Fibroblast of skin of left quadriceps (primary cell): ENCODE measurements at places on chromosomes 12 and 14.

DNA sequence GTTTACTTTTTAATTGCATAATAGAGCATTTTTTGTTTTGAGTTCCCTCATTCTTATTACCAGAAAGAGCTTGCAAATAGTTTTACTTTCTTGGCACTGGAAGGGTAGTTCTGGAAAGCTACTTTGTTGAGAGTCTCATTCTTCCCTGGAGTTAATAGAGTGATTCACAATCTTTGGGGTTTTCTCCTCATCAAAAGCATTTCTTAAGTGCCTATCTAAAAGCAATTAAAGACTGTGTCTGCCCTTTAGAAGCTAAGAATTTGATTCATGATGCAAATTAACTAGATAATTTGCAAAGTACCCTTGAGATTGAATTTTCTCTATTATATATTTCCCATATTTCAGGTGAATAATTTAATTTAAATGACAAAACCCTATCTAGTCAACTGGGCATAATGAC lies 8.1 kb upstream of the BMAL2 start:
- no peak for DNase-seq

DNA sequence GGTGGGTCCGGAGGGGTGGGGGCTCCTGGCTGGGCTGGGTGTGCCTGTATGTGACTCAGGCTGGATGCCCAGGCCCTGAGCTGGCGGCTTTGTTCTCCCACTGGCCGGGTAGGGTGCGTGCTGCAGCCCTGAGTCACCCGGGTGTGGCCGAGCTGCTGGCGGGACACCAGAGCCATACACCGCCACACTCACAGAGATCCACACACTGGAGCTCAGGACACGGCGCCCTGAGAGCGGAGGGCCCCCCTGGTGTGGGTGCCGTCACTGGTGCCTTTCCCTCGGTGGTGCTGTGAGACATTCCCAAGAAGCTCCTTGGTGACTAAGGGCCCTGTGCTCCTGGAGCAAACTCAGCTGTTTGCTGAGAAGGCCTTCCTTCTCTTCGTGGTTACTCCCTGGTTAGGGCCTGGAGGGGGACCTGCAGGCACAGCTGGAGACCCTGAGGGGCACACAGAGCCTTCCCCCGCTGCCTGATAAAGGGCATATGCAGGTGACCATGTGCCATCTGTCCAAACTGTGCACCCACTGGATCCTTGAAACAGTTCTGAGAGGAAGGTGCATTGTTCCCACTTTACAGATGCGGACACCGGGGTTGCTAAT lies 44.3 kb downstream of the KRT80 start:
- DNase-seq, result peak; percentile 95

GRCh38 chr14:104157016-104157928 lies 18.9 kb downstream of the KIF26A start:
- no peak for DNase-seq

DNA sequence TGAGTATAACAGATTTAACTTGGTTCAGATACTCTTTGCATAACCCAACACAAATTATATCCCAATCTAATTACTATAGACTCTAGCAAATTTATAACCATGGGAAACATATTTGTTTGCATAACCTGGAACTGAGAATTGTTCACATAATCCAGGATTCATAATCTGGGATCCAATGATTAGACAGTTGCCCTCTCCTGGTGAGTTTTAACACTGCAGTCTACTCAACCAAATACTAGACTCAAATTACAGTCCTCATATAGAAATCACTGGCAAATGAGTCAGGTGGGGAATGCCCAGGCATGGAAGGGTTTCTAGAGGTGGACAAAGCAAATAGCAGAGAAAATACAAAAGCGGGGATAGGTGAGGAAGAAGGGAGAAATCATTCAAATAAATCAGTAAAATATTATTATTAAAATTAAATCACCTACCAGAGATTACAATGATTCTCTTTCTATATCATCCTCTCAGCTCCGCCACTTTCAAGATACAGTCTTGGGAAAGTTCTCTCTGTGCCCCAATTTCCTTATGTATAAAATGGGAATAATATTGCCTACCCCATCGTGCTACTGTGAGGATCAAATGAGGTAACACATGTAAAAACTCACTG lies 9.4 kb downstream of the GCH1 start:
- DNase-seq, result no peak

- no peak for DNase-seq
These were observed 2.3 kb upstream of the SCNN1A start for GRCh38 chr12:6377667-6377994.

GRCh38 chr14:92659765-92660561 lies 88.5 kb downstream of the LGMN start:
- no peak for DNase-seq

DNA sequence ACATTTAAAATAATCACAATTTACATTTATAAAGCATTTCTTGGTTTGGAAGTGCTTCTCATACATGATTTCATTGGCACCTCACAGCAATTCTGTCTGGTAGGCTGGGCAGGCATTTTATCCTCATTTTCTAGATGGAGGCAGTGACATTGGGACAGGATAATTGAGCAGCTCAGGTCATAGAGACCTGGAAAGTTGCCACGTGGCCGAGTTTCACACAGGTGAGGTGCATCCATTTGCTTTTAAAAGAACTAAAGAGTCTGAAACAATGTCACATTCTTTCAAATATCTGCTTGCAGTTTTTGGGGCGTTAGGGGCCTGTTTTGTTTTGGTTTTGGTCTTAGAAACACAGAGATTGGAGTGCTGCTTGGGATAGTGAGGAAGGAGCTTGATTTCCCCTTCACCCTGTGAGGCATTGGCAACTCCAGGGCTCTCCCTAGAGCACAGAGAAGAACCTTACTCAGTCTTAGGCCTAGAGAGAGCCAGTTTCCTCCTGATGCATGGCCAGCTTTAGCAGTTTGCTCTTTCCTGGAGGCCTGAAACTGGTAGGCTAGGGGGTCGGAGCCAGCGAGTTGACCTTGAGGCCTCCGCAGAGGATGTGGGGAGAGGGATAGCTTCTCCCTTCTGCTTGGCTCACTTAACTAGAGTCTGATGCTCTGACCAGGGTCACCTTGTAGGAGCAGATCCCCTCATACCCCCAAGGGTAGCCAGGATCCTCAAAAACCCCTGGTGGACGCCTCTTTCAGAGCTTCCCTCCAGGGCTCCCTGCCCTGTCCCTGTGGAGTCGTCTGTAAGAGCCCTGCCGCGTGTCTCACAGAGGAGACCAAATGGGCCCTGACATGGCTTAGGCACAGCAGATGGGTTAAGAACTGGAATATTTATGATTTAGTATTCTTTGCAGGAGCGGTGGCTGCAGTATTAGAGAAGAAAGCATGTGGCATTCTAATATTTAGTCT lies 34.9 kb upstream of the JDP2 start:
- no peak for DNase-seq

GRCh38 chr14:104307627-104308401 lies 169.4 kb downstream of the KIF26A start:
- no peak for DNase-seq

DNA sequence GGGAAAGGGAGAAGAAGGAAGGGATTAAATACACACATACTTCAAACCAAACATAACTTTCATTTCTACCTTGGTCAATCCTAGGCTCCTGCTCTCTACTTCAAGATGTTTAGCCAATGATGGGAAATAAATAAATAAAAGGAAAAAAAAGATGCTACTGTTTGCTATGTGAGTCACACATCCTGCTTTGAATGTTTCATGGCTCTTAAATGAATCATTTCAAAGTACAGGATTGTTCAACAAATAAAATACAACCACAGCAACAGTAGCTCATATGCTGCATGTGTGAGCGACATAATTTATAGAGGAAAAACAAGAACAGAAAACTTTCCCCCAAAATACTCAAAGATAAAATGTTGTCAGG lies 54.3 kb upstream of the NPFF start:
- peak; percentile 81 for DNase-seq

GRCh38 chr14:100656996-100657395 lies 69.7 kb upstream of the DLK1 start:
- DNase-seq, result no peak

DNA sequence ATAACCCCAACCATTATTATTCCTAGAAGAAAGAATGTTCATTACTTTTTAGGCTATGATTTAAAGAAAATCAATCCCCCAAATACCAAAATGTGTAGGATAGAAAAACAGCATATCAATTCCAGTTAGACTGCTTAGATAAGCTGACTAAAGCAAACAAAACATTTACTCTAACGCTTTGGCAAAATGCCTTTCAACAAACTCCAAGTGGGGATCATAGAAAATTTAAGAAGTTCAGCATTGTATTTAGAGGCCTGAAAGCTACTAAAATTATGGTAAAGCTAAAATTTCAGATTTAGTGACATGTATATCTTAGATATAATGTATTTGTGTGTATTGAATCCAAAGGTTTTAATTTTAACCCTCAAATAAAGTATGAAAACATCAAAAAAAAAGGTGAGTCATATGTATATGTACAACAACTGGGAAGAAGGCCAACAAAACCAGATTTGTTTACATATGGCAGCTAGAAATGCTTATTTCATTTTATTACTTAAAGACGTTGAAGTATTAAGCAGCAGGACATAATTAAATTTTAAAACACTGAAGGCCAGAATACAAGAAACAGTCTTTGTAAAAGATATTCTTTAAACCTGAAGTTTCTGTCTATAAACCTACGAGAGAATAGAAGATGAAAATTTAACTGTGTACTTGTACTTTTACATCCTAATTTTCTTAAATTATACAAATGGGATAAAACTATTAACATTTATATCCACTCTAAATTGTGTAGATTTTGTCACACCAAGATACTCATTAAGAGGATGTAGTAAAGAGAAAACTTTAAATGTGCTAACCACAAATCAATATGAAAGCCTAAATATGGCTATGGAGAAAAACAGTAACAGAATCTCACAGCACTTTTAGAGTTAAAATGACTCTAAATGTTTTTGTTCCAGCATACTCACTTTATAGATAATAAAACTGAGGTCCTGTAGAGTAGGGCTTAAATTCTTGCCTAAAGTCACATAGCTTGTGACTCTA lies 71.4 kb downstream of the SLC41A2 start:
- DNase-seq, result peak; percentile 50

GRCh38 chr14:100975671-100976070 lies 72.1 kb upstream of the RTL1 start:
- no peak for DNase-seq

DNA sequence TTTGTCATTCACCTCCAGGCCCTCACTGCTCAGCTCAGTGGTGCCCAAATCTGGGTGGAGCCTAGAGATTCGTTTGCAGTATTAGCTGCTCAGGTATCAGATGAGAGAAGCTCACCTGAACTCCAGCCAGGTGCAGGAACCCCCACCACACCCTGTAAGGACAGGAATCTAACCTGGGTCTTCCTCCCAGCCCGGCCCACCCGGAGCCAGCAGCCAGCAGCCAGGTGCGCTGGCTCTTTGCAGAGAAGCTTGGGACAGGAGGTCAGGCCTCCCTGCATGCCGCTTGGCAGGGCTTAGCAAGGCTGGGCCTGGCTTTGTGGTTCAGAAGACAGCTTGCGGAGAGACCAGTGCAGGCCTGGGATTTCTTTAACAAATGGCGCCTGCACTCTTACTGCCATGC lies 125.6 kb upstream of the MYL2 start:
- no peak for DNase-seq

DNA sequence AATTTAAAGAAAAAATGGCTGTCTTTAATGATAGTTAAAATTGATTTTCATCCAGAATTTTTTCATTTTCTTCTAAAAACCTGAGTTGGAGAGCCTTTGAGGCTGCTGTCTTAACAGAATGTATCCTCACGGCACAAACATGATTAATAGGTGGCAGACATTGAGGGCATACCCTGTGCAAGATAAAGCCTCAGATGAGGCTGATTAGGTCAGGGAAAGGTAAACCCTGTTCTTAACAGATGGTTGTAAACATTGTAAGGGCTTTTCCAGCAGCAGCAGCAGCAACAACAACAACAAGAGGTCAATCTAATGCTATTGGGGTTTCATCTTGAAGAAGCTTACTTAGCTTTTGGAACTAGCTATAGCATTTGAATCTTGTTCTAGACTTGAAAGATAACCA lies 17.4 kb downstream of the GNG2 start:
- DNase-seq, result no peak

- DNase-seq, result no peak
These were observed 63.9 kb downstream of the ANKRD9 start for GRCh38 chr14:102445641-102446040.

DNA sequence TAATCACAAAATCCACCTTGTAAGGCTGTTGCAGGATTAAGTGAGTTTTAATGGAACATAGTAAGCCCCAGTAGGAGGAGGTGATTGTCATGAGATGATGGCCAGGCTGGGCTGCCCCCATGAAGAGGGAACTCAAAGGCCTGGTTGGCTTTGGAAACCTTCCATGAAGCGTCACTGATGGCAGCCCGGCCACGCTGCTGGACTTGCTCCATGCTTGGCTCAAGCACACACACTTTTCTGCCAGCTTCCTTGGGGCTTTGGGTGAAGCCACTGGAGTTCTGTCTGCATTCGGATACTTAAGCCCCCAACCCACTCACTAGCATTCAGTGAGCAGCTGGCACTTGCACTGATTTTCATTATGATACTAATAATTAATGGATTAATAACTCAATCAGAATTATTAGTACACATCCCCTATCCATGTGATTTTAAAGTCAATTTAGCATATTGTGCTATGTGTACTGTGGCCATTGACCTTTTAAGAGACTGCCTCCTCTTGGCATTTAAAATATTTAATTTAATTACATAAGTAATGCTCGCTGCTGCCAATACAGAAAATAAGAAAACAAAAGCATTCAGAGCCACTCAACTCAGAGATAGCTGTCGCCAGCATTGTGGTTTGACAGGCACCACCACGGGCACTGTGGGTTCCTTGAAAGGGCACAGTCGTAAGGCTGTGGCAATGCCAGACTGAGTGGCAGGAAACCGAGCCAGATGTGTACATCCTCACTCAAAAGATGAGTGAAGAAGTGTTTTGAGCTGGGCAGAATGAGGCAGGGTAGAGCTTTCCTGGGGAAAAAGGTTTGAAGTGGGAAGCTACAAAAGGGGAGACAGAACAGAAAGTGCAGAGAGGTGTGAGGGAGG lies 15.9 kb downstream of the KRT85 start:
- no peak for DNase-seq

DNA sequence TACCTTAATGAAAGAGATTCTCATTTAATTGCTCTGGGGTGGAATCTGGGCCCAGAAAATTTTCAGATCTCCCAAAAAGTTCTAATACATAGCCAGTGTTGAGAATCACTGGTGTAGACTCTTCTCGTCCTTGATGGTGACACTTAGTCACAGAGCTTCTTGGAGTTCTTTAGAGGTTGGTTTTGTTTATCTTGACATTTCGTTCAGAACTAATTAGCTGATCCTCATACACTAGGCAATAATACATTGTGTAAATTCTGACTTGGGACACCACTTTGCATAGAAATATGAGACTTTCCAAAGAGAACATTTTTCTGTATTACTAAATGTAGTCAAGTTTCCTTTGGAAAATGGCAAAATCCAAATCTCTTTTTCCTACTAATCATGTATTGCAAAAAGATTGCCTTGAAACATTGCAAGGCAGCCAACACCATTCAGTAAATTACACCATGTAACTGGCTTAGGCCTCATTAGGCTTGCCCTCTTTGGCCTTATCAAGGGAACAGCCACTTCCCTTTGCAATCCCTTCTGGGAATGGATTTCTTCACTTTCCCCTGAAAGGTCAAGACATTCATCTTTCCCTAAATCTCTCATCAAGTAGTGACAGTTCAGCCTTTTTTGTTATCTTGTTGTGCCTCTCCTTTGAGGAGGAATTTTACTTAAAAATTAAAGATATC lies 102.2 kb downstream of the PAH start:
- DNase-seq, result no peak

- DNase-seq, result peak; percentile 64
These were observed 16.5 kb upstream of the LUM start for GRCh38 chr12:91127751-91128150.
